NCI-H187 treated with DMSO at 0.1 percent for 48 hours (cell line): ENCODE measurements at places on chromosomes 7 and 10.
A peak's percentile ranks its signal among the peaks of the same experiment; 100 is the strongest.

- no peak for DNase-seq
These were observed 183.8 kb upstream of the MKLN1 start for GRCh38 chr7:131143869-131144268.

GRCh38 chr7:84069033-84069432, 125.6 kb downstream of the SEMA3A start:
- DNase-seq: no peak

- DNase-seq: no peak
These were observed 216.3 kb upstream of the RHOBTB1 start for GRCh38 chr10:61160253-61160652.

DNA sequence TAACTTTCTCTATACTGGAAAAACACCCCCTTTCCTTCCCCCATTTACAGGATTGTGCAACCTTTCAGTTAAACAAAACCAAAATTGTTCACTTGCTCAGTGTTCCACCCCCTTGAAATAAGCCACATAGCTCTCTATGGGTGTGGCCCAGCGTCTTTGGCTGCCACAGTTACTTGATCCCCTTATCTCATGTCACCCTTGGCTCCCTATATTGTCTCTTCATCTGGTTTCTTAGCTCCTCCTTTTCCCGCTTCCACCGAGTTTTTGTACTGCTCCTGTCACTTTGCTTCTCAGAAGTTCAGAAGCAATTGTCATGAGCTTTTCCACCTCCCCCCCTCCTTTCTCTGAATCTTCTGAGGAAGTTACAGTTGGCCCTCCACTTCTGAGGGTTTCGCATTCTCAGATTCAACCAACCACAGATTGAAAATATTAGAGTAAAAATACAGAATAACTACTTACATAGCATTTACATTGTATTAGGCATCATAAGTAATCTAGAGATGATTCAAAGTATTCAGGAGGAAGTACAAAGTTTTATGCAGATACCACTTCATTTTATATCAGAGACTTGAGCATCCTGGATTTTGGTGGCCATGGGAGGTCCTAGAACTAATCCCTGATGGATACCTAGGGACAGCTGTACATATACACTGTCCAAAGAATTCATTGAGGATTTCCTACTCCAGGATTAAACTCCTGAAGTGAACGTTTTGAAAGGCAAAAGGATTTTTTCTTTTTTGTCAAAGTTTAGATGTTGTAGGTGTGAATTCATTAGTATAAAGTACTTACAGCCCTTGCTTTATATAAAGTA, 60.4 kb downstream of the ADD3 start:
- DNase-seq: no peak

DNA sequence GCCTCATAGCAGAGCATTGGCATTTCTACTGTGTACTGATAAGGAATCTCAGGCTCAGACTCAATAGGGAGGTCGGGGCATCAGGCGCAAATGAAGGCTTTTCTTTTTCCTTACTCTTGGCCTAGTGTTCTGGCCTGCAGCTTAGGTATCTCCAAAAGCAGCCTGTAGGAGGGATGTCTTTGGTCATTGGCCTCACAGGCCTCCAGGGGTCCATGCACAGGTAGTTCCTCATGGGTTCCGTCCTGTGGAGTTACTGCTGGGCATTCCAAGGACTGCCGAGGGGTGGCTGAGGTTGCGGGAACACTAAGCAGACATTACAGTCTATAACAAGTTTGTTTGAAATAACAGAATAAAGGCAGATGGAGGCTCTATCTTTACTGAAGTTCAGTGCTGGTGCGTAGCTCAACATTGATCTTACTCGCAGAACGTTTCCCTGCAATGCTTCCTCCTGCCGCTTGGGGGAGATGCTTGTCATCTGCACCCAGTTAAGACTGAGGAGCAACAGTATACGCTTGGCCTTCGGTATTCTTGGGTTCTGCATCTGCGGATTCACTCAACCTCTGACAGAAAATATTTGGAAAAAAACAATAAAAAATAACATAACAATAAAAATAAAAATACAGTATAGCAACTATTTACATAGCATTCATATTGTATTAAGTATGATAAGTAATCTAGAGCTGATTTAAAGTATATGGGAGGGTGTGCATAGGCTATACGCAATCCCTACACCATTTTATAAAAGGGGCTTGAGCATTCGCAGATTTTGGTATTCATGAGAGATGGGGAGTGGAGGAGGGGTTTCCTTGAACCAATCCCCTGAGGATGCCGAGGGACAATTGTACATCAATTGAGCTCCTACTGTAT, 58.9 kb downstream of the SH2D4B start:
- no peak for DNase-seq

GRCh38 chr7:155119801-155120382, 49.8 kb downstream of the HTR5A start:
- no peak for DNase-seq

- DNase-seq: peak; percentile 7
These were observed 79.0 kb upstream of the LSM8 start for GRCh38 chr7:118104812-118105441.

DNA sequence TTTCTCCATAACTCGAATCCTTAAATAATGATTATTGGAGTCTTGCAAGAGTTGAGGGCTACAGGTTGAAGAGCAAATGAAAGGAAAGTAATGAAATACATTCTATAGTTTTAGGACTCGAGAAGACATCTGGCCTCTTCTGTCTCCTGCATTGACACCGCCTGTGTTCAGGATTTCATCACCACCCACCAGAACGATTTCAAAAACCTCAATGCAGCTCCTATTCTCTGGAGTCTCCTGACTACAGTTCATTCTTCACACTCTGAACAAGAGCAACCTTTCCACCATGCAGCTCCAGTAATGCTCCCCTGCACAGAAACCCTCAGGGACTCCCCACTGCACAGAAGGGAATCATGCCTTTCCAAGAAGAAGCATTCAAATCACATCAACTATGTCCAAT, 5.5 kb downstream of the IL15RA start:
- no peak for DNase-seq

DNA sequence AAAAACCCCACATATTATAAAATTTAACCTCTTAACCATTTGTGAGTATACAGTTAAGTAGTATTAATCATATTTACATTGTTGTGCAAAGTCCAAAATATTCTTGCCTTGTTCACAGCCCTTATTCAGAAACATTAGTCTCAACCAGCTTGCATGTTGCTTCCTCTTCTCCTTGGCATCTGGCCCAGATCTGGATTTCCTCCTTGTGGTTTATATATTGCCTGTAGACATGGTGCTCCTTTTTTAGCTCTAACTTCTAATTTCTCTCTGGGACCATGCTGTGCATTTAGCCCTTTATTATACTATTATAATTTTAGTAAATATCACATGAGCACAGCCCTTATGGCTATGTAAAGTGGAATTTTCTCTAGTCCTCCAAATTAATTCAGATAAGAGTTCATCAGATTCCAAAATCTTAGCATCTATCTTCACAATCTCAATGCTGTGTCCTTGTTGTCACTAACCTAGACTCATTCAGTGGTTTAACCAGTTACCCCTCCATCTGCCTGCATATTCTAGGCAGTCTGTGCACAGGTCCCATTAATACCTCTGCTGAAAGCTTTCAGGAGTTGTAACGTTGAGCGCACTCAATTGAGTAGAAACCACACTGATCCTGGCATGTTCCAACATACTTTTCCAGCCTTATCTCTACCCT, 7.9 kb downstream of the CPED1 start:
- no peak for DNase-seq

DNA sequence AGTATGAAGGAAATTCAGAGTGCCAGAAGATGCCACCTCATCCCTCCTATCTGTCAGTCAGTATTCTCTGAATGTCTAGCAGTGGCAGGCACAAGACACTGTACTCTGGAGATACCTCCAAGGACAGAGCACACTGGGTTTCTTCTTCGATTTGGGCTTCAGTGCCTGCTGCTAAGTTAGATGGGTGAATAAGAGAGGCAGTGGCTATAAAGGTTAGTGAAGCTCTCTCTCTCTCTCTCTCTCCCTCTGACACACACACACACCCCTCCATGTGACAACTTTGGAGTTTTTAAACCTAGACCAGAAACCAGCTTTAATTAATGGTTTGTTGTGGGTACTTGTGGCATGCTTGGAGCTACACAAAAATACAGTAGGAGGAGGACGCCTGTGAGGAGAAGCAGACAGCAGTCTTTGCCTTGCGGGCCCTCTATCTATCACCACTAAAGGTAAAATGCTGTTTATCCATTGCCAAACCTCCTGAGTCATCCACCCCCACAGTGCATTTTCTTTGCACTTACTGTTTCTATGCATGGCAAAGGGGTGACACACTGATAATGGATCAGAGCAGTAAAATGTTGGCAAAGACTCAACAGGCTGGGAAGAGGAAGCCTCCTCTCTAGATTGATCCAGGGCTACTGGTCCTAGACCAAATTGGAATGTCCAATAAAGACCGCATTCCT, 102.5 kb downstream of the TRIL start:
- no peak for DNase-seq

GRCh38 chr10:90227786-90228185, 526.4 kb downstream of the KIF20B start:
- DNase-seq: no peak

DNA sequence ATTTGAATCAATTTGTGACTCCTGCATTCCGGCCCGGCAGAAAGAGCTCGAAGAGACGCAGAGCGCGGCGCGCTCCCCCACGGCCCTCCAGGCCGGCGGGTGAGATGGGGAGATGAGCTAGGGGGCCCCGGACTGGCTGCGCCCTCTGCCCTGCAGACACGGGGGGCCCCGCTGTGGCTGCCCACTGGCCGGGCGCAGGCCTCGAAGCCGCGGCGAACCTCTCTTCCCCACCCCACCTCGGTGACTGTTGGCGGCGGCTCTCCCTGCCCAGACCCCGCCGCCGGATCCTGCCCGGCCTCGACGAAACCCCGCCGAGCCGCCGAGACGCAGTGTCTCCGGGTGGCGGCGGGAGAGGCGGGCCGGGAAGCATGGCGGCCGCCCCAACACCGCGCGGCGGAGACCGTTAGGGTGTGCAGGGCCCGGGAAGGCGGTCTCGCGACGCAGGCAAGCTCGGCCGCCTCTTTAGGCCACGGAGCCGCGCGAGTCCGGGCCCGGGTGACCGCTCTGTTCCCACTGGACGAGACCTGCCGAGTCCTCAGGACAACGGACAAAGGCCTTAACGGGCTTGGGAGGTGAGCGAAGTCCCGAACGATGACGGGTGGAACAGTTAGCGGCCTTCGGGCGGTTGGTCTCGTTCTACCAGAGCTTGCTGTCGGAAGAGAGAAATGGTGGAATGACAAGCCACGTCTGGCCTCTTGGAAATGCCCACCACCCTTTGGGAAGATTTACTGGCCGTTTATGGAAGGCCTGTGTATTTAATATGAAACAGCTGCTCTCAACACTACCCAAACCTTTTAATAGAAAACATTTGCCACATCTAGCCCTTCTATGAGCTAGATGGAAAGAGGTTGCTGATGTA, 24.3 kb downstream of the NUP42 start:
- no peak for DNase-seq

DNA sequence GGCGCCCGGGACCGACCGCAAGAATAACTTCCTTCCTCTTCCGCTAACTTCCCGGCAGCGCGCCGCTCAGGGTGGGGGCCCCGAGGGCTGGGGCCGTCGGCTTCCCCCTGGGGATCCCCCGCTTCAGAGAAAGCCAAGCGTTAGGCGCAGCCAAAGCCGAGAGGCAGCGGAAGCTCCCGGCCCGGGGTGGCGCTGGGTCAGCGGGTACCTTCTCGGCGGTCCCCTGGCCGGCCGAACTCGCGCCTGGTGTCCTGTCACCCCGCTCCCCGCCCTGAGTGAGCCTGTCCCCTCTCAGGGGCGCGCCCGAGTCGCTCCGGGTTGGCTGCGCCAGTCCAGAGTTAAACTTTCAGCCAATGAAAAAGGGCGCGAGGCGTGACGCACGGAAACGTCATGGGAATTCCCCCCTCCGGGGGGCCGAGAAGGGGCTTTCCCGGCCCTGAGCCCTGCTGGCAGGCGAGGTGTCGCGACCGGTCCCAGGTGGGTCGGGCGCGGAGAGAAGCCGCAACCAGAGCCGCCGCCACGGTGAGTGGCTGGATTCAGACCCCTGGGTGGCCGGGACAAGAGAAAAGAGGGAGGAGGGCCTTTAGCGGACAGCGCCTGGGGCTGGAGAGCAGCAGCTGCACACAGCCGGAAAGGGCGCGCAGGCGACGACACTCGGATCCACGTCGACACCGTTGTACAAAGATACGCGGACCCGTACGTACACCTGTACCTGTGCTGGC, 1.3 kb upstream of the NFKB2 start:
- no peak for DNase-seq

GRCh38 chr10:119597405-119598186, 832 bp upstream of the TIAL1 start:
- DNase-seq: no peak

- no peak for DNase-seq
These were observed 17.4 kb downstream of the PDE6C start for GRCh38 chr10:93629647-93630305.

GRCh38 chr7:121352323-121352722, 23.5 kb downstream of the WNT16 start:
- no peak for DNase-seq

GRCh38 chr10:124364674-124365073, 54.0 kb downstream of the OAT start:
- no peak for DNase-seq

- no peak for DNase-seq
These were observed 57.3 kb downstream of the MAPK8 start for GRCh38 chr10:48363617-48364355.

- no peak for DNase-seq
These were observed 3.8 kb downstream of the KAZALD1 start for GRCh38 chr10:101065481-101066145.

DNA sequence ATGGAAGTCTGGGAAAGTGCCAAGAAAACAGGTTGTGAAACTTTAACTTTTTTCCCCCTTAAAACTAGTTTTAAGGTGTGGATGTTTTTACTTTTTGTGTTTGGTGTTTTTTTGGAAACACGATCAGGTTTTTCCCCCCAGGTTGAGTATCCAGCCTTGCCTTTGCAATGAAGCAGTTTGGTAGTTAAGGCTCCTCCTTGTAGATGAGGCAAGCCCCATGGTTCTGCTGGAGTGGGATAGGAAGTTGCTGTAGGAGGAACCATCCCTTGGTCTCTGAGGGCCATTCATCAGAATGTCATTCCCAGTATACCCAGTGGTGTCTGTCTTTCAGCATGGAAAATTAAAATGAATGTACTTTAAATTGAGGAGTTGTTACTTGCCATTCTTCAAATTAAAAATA, 2.7 kb downstream of the CUL1 start:
- DNase-seq: no peak

DNA sequence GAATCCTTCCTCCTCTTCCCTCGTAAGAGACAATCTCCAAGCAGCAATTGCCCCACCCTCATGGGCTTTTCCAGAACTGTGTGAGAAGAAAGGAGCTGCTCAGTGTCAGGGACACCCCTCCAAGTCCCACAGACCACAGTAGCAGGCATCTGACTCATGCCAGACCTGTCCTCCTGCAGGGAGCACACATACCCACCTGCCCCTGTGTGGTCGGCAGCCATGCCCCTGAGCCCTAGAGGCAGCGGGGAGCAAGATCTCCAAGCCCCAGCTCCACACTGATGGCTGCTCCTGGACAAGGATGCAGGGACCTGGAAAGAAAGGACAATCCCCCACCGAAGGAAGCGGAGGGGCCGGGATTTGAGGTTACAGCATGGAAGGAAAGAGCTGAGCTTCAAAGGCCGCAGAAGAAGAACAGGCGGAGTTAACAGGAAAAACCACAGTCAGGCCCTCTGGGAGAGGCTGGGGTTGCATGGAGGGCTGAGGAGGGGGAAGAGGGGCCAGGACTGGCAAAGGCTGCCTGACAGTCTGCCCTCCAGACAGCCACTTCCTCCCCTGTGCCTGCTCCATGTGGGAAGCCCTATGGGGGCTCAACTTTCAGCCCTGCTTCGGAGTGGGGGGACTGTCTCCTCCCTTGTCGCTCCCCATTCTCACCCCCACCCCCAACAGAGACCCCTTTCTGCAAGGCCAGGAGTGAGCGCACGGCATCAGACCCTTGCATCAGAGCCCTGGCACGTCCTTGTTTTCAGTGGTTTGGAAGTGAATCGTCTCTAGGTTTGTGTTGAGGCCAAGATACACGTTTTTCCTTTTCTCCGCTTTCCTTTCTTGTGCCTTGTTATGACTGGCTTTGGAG, 46.8 kb downstream of the ASB13 start:
- DNase-seq: no peak
